ENCODE measurements at places on chromosomes 1 and 21.

GRCh38 chr1:169576241-169576934 is 9.9 kb downstream of the F5 start:
- DNase-seq, result no peak

DNA sequence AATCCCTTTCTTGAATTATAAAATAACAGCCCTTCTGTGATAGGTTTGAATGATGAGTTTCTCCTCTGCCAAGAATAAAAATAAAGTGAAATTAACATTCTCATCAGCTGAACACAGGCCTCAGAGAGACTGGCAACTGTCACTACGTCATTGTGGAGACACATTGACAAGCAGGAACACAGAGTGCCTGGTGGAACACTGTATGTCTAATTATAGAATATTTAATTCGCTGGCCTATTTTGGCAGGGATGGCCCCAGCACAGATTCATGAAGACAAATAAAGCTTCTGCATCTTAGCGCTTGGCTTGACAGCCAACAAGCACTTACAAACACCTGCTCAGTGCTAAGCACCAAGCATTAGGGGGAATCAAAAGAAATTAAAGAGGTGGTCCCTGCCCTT is 52.0 kb upstream of the SMYD2 start:
- peak; percentile 26 for DNase-seq

DNA sequence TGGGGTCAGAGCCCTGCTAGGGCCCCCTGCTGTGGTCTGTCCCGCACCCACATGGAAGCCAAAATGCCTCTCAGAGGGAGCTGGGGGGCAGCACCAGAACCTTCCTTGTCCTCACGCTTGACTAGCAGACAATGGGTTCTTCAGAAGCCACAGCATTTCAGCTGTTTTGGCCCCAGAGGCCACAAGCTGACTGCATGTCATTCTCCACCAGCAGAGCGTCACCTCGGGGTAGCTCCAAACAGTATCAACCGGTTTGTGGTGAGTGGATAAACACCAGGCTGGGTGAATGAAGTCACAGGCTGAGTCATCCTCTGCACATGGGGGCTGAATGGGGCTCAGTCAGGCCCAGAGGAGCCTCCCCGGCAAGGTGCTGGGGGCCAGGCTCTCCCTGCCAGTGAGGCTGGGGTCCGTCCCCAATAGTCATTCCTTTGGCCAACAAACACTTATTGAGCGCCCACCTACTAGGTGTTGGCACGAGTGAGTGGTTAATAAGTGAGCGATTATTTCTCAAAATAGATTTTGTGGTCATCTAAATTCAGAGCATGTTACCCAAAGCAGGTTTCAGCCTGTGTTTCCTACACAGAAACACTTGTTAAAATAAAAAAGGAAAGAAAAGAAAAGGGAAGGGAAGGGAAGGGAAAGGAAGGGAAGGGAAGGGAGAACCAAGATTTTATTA is 9.1 kb downstream of the OLIG1 start:
- DNase-seq, result peak; percentile 8

GRCh38 chr21:37561941-37562919 is 195.7 kb downstream of the DYRK1A start:
- no peak for DNase-seq

GRCh38 chr1:169098380-169098779 is 8.1 kb upstream of the ATP1B1 start:
- no peak for DNase-seq

- DNase-seq, result peak; percentile 55
Measured at GRCh38 chr1:93716941-93717368, 35.3 kb upstream of the BCAR3 start.

- no peak for DNase-seq
Measured at GRCh38 chr1:9294405-9294773, 1.7 kb downstream of the SPSB1 start.

GRCh38 chr1:152145769-152146168 is 13.3 kb downstream of the RPTN start:
- no peak for DNase-seq

- no peak for DNase-seq
Measured at GRCh38 chr1:110746644-110747259, 72.0 kb upstream of the KCNA3 start.

DNA sequence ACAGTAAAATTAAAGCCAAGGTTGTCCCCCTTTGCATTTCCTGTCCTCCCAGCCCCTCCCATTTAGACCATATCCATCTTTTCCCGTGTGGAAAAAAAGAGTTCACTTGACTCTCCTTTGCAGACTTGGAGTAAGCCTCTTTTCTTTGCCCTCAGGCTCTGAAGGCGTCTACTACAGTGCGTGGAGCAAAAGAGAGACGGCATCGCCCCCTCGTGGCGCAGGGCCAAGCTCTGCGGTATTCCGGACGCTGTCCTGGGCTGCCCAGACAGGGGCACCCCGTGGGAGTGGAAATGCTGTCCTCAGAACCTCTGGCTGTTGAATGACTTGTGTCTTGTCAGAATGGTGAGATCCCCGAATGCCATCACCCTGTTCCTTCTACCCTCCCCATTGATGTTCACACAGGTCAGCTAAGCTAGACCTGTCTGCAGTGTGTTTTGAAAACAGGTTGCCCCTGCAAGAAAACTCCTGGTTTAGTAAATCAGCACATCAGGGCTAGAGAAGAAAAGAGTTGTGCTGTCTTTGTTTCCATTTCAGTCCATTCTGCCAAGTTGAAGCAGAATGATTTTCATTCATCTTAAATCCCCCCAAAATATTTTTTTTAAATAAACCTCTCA is 12.3 kb upstream of the GJA8 start:
- DNase-seq, result peak; percentile 62

DNA sequence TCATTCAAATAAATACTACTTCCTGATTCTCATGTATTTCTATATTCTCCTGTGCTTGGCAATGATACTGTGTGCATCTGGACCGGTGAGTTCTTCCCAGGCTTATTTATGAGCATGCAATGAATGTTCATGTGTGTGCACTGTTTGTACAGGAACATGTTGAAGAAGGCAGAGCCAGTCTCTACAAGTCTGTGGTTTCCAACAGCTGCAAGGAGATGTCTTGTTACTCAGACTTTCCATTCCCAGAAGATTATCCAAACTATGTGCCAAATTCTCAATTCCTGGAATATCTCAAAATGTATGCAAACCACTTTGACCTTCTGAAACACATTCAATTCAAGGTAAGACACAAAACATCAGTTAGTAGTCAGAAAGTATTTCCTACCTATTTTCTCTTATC is 19.1 kb downstream of the FMO1 start:
- DNase-seq, result no peak

DNA sequence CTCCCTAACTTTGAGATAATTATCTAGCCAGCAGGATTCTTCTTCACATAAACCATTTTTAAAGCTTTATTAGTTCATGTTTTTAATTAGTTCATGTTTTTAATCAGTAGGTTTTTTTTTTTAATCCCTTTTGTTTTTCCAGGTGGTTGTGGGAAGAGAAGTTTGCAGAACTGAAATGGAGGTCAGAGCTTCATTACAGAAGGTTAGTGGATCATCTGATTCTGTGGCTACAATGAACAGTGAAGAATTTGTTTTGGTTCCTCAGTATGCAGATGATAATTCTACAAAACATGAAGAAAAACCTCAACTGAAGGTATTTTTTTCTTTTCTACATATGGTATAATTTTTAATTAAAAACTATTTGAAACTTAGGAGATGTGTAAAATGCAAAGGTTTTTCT is 59.7 kb downstream of the RABGAP1L start:
- DNase-seq, result no peak

- no peak for DNase-seq
Measured at GRCh38 chr21:41011098-41011731, 156.7 kb upstream of the BACE2 start.

GRCh38 chr1:212696721-212697331 is 2.8 kb downstream of the BATF3 start:
- no peak for DNase-seq

- DNase-seq, result peak; percentile 35
Measured at GRCh38 chr1:153728305-153729066, 636 bp downstream of the INTS3 start.

Measured in NCI-H510A treated with DMSO at 0.1 percent for 48 hours (cell line).